ENCODE measurements at places on chromosomes 16 and 17.

GRCh38 chr17:49667854-49668253 is 10.0 kb downstream of the SPOP start:
- DNase-seq = peak; percentile 43

- peak; percentile 84 for DNase-seq
These were observed 86.8 kb downstream of the USP32 start for GRCh38 chr17:60305141-60305540.

DNA sequence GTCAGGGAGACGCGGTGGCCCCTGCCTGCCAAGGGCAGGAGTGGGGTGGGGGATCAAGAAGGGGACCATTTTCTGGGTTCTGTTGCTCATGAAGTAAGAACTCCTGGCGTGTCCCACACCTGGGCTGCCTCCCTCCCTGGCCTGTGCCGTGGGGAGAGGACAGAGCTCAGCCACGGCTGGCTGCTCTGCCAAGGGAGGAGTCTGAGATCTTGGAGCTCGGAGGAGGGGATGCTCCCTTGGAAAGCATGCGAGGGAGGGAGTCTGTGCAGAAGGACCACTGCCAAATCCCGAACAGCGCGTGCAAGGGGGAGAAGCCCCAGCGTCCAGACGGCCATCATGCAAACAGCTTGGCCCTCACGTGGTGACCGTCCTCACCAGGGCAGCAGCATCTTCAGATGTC is 64.2 kb upstream of the ZNF469 start:
- no peak for DNase-seq

DNA sequence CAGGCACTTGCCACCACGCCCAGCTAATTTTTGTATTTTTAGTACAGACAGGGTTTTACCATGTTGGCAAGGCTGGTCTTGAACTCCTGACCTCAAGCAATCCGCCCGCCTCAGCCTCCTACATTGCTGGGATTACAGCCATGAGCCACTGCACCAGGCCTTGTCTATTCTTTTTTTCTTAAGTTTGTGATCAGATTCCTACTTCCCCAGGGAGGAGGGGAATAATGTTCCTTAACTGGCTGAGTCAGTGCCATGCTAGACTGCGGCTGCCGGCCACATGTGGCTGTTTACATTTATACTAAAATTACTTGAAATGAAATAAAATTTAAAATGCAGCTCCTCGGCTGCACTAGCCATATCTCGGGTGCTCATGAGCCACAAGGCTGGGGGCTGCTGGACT is 27.8 kb upstream of the USP36 start:
- peak; percentile 41 for DNase-seq

DNA sequence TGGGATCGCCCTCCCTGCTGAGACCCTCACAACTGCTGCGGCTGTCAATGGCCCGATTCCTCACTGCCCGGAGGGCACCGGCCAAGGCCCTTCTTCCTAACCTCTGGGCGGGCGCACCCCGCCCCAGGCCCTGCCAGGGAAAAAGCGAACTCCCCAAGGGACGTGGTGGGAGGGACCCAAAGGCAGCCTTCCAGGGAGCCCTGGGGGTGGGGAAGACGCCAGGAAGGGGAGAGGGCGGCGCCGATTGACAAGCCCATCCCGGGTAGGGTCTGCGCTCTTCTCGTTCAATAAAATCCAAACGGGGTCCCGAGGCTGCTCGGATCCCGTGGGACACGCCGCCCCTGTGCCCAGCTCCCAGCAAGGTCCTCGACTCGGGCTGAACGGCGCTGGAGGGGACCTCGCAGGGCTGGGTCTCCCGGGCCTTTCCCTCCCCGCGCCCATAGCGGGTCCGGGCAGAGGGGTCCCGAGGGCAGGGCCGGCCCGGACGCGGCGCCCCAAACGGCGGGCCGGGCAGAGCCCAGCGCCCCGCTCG is 416 bp downstream of the KIFC3 start:
- DNase-seq = no peak

- DNase-seq = no peak
These were observed 1.1 kb upstream of the NDUFAB1 start for GRCh38 chr16:23597003-23597756.

DNA sequence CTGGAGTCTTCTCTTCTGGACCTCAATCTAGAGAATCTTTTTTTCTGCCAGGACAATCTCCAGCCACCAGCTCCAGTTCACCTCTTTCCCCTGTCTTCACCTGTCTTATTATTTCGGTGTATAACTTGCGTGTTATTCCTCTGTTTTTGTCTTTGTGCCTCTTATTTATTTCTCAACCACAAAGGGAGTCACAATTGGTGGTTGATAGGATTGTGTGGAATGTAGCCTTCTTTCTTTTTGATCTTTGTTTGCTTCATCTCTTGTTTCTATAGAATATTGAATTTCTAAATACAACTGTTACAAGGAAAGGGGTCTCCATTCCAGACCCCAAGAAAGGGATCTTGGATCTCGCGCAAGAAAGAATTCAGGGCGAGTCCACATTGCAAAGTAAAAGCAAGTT is 35.9 kb upstream of the HAS3 start:
- DNase-seq = no peak

- peak; percentile 74 for DNase-seq
These were observed 987 bp downstream of the SLC16A5 start for GRCh38 chr17:75088465-75089417.

DNA sequence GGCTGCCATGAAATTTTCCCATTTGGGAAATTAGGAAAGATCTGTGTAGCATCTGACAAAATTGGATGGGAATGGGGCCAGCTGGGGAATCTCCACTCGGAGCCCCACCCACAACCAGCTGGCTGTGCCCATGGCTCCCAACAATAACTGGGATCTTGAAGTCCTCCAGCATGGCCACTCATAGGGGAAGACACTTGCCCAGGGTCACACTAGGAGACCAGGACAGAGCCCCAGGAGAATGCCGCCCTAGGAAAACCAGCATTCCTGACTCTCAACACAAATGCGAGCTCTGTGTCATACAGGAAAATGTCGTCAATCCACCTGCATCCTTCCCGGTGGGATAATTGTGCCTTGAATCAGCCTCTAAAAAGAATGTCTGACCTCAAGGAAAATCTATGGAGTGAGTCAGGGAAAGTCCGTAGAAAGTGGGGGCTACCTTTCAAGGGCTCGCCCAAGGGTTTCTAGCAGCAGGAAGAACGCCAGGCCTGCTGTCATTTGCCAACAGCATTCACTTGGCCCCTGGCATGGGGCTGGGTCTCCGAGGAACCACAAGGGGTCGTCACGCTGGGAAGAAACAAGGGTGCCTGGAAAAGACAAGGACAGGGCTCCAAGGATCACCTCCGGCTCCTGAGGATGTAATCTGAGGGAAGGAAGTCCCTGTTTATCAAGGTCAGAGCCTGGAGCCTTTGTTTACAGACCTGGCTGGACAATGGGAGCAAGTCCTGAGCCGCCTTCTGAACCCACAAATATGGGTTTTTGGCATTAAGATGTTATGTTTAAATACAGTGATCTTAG is 15.9 kb downstream of the CDH5 start:
- DNase-seq = no peak
